ENCODE measurements at places on chromosomes 12 and 14. TPM values are rescaled to one million over a fixed set of nuclear protein-coding genes. Genes with fewer than 3 reads are reported as not detected.

Gene AICDA
- total RNA-seq, result not detected

Gene GLI1
- total RNA-seq, result 3.4 TPM

Gene RDH5
- total RNA-seq, result 2.2 TPM

Gene IL31
- not detected for total RNA-seq

Gene SLC15A5
- total RNA-seq, result not detected

Gene RARG
- total RNA-seq, result 32.6 TPM

Gene DIP2B
- total RNA-seq, result 20.8 TPM

Gene SERPINA5
- total RNA-seq, result not detected

Gene LTBR
- total RNA-seq, result 183 TPM

Gene AKAP5
- not detected for total RNA-seq

Gene EMP1
- 135 TPM for total RNA-seq

Gene KRT79
- total RNA-seq, result not detected

Gene GPRC5D
- not detected for total RNA-seq

Gene FAM177A1
- total RNA-seq, result 57.1 TPM

Gene CD63
- total RNA-seq, result 448 TPM

Gene DHRS2
- total RNA-seq, result not detected

Gene SPTB
- total RNA-seq, result not detected

Gene NRXN3
- total RNA-seq, result 0.27 TPM

Gene NKX2-8
- 0.86 TPM for total RNA-seq

Gene TBX3
- 5.2 TPM for total RNA-seq

Gene PZP
- total RNA-seq, result not detected

Gene SMARCC2
- total RNA-seq, result 18.7 TPM

Gene DPPA3
- not detected for total RNA-seq

Gene RNASE3
- not detected for total RNA-seq

Gene TC2N
- 9.6 TPM for total RNA-seq

Gene GXYLT1
- 8.4 TPM for total RNA-seq

Gene CCDC85C
- total RNA-seq, result 29.9 TPM

Gene DEGS2
- total RNA-seq, result not detected

Gene ETFBKMT
- total RNA-seq, result 0.57 TPM

Gene MRPL42
- 45.2 TPM for total RNA-seq

Measured in hair follicular keratinocyte (primary cell).